ENCODE measurements at places on chromosomes 4 and X.
A peak's percentile ranks its signal among the peaks of the same experiment; 100 is the strongest.

DNA sequence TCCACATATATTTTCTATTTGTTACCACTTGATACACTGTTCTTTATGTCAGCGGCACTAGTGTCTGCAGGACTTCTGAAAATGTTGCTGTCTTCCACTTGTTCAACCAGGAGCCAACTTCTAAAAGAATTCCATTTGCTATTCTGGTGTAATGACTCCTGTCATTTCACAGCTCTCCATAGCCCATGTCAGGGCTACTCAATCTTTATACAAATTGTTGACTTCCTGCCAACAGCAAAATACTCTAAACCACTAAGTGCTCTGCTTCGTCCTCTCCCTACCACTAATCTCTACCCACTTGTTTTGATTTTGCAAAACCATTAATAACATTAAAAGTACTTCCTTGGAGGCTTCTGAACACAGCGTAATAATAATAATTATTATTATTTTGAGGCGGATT lies 7.2 kb downstream of the CTSO start:
- no peak for DNase-seq

- no peak for DNase-seq
Measured at GRCh38 chr4:121738780-121739535, 26.0 kb downstream of the SMIM43 start.

GRCh38 chrX:132958091-132958703 lies at the start of gene HS6ST2:
TSS of gene HS6ST2 (minus strand) at chrX:132958629.
- no peak for DNase-seq

GRCh38 chrX:21658746-21659145 lies 616 bp upstream of the KLHL34 start:
- no peak for DNase-seq

GRCh38 chrX:48927123-48927522 lies 8.3 kb upstream of the PIM2 start:
- DNase-seq, result no peak

- no peak for DNase-seq
Measured at GRCh38 chrX:19887911-19888879, 795 bp upstream of the SH3KBP1 start.

DNA sequence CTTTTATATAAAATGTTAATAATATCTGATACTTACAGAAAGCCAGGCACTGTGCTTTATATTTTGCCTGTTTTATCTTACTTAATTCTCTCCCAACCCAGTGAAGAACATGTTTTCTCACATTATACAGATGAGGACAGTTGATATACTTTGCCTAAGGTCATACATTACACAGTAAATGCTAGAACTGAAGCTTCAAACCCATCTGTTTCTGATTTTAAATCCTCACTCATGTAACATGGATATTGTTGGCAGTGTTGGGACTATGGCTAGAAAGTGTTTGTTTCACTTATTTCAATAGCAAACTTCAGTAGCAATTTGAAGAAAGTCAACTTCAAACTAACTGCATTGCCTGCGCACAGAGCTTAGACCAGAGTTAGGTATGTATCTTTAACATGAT lies 57.4 kb downstream of the RAPGEF2 start:
- no peak for DNase-seq

GRCh38 chr4:153465615-153466080 lies 512 bp upstream of the TMEM131L start:
- no peak for DNase-seq

- no peak for DNase-seq
Measured at GRCh38 chr4:165635381-165635780, 237.7 kb upstream of the TLL1 start.

DNA sequence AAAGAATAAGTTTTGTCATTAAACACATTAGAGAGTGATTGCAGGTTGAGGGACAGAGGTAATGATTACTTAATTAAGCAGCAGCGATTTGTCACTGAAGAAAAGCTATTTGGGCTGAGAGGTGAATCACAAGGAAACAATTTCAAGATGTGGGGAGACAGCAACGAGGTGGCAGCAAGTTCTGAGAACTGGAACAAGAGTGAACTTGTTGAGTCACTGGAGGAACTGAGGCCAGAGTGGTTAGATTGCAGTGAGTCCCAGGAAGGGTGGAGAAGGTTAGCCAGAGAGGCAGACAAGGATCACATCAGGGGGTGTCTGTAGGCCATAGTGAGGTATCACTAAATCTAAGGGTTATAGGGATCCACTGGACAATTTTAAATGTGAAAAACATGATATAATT lies 57.9 kb upstream of the TMPRSS11A start:
- no peak for DNase-seq

- no peak for DNase-seq
Measured at GRCh38 chr4:73891739-73892405, 22.7 kb downstream of the CXCL1 start.

- DNase-seq, result no peak
Measured at GRCh38 chrX:16739574-16739973, 20.2 kb downstream of the SYAP1 start.

GRCh38 chr4:95729596-95729995 lies 110.3 kb upstream of the PDHA2 start:
- no peak for DNase-seq

DNA sequence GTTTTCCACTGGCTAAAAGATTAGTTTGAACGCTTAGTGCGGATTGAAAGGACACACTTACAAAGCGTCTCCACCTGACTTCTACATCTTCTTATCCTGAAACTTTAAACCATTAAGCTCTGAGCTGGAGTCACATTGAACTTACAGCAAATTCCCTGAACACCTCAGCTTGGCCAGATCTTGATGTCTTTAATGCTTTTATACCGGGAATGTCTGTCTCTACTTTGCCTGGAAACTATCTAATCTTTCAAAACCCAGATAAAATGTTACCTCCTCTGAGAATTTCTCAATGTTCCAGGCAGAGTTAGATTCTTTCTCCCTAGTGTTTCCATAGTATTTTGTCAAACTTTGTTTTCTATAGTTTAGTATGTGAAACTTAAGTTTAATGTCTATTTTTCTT lies 179.9 kb downstream of the DTHD1 start:
- no peak for DNase-seq

- no peak for DNase-seq
Measured at GRCh38 chr4:661881-662761, 12.0 kb downstream of the ATP5ME start.

GRCh38 chr4:152926959-152927358 lies 9.2 kb upstream of the FHDC1 start:
- DNase-seq, result no peak

- DNase-seq, result no peak
Measured at GRCh38 chr4:83266689-83267088, 17.9 kb downstream of the COQ2 start.

GRCh38 chr4:67234296-67234695 lies 311.0 kb downstream of the CENPC start:
- no peak for DNase-seq

DNA sequence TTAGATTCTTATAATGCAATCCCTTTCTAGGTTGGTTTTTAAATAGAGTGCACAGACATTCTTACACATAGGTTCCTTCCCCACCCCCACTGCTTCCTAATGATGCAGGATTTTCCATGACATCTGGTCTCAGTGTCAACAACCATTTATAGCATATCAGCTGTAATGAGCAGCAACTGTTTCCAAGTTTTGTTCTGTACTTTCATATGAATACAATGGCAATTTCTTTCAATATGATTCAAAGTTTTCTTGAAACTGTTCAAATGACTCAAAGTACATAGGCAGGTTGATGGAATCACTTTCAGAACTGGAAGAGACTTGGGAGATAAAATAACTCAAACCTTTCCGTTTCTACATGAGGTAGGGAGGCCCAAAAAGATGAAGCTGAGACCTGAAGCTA lies 220.7 kb downstream of the CAMK2D start:
- DNase-seq, result peak; percentile 30

DNA sequence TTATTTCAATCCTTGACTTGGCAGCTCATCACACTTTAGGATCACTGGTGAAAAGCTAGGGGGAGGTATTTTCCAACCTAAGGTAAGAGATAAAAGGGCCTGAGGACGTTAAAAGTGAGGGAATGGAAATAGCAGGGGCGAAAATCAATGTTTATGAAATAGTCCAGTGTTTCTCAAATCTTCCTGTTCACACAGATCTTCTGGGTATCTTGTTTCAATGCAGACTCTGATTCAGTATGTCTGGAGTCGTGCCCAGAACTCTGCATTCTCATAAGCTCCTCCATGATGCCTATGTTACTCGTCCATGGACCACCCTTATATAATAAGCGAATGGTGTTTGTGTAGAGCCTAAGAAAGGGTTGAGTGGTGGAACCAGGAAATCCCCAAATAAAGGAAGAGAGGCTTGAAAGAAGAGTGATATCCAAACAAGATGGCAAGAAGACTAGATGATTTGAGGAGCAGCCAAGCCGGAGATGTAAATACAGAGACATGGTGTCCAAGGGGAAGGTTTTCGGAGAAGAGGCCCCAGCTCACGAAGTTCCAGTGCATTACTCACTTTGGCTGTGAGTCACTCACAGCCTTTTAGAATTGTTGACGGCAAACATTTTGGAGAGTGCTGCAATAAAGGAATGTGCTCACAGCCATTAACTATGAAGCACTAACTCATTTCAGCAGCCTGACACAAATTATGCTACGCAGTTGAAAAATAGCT lies 215.6 kb upstream of the PPARGC1A start:
- DNase-seq, result no peak

DNA sequence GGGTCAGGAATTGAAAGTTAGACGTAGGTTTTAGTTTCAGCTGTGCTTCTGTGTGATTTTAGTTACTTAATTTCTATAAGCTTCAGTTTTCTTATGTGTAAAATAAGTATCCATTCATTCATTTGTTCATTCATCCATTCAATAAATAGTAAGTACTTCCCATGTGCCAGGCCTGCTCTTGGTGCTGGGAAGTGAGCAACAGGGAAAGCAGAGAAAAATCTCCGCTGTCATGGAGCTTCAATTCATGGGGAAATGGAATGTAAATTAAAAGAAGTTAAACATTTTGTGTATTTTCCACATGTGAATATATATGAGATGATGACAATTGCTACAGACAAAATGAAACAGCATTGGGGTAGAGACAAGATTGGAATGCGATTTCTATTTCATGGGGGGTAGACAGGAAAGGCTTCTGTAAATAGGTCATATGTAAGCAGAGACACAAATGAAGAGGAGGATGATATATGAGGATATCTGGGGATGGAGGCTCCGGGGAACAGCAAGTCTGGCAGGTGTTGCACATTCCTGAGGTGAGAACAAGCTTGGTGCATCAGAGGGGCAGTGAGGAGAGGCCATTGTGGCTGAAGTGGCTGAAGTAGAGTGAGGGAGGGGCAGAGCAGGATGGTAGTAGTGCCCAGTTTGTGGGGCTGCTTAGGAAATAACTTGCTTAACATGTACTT lies 66.2 kb downstream of the FHIP1A start:
- no peak for DNase-seq

GRCh38 chrX:114178126-114178525 lies 405.8 kb upstream of the HTR2C start:
- no peak for DNase-seq

DNA sequence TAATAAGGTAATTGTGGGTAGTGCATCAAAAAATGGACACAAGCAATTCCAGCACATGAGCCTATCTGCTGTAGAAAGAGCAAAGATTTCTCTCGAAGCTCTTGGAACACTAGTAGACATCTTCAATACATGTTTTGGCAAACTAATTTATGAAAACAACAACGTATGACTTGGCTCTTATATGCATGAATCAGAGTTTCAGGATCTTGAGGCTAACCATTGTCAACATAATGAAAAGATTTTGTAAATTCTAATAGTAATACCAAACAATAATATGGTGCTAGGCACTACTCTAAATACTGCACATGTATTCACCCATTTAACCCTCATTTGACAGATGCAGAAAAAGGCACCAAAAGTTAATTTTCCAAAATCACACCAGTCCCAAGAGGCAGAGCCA lies 25.1 kb upstream of the ANKRD50 start:
- DNase-seq, result no peak

- no peak for DNase-seq
Measured at GRCh38 chr4:81030981-81031791, 678 bp downstream of the BMP3 start.

DNA sequence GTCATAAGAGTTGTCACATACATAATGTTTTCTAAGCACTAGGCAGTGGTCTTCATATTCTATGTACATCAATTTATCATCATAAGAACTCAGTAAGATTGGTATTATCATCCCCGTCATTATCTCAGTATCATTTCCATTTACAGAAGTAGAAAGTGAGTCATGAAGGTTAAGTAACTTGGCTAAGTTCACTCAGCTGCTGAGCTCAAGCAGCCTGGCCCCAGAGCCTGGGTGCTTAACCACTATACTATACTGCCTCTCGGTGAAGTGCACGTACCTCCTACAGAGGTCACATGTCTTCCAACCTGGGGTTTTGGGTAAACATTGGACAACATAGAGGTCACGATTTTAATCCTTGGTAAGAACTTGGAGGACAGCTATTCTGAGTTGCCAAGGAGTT lies 161.5 kb upstream of the GATB start:
- DNase-seq, result no peak

DNA sequence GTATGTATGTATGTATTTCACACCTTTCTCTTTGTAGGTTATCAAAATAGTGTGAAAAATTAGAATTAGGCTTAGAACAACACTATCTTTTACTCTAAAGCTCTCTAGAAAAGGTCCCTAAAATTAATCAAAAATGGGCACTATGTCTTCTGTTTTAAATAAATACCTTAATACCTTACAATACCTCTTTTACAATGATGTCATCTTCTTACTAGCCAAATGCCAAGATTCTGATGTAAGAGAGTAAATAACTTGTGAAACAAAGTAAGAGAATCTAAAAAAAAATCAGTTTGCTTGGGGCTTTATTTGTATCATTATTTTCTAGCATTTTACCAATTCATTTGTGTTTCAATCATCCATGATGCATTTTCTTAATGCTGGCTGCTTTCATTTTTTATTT lies 402.2 kb upstream of the MAGEB2 start:
- DNase-seq, result no peak

DNA sequence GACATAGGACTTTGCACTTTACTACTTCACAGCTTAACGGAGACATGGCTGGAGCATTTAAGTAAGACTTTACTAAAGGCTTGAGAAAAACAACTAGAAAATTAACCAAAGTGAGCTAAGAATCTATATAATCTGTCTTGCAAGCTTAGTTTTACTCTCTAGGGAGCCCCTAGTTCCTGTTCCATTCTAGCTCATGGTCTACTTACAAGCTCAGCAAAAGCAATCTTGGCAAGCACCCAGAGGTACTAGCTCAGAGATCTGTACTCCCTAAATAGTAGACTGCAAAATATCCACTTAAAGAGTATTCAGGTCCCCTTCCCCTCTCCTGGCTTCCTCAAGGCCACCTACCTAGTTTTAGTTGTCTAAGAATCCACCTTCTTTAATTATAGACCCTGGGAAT lies 469.0 kb downstream of the IDS start:
- DNase-seq, result no peak

- no peak for DNase-seq
Measured at GRCh38 chrX:22628275-22628674, 355.6 kb downstream of the CBLL2 start.

GRCh38 chr4:80803337-80803736 lies 227.2 kb upstream of the BMP3 start:
- DNase-seq, result no peak

- DNase-seq, result no peak
Measured at GRCh38 chr4:173128199-173128890, 40.3 kb upstream of the GALNT7 start.

Measured in stimulated activated CD4-positive, alpha-beta T cell treated with anti-CD3 and anti-CD28 coated beads, TNF-alpha, amount 100 ng/mL, for 48 hours (primary cell).